Thoracic aorta (tissue), 2 donors: ENCODE measurements at places on chromosomes 12 and 14.

GRCh38 chr14:33432407-33433023 lies 493.8 kb downstream of the NPAS3 start:
- no peak overlapping the region for H3K27ac ChIP-seq
- no peaks in the 10 kb centered on the region for H3K36me3 ChIP-seq
- no peaks in the 10 kb centered on the region for H3K27me3 ChIP-seq

DNA sequence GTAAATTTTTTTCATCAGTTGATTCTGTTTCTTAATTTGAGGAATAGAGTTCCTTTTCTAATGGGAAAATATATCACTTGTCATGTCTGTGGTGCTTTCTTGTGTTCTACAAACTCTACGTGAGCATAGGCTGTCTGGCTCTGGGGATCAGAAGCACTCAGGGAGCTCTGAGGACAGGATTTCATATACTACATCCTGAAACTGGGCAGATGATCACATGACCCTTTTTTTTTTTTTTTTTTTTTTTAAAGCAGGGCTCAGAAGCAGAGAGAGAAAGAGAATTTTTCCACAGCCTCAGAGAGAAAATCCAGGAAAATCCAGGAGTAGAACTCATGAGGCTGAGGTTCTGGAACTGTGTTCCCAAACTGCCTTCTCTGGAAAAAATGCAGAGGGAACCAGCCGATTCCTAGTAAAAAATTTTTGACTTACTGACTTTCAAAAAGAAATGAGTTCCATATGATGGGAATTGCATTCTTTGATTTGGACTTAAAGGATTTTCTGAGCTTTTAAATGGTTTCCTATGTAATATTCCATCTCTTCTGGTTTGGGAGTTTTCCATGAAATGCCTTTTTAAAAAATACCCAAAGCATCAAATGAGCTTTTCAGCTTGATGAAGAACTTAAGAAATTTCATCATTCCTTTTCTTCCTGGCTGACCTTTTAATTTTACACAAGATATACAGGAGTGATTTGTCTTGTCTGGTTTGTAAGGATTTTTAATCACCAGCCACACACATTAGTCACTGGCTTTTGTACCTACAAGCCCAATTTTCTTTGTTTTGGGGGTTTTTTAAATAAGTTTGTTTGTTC lies 183.1 kb upstream of the HIF1A start:
- H3K27me3 ChIP-seq, result no peaks in the 10 kb centered on the region
- H3K4me1 ChIP-seq, result peaks cover 19% of the 10 kb centered on the region
- no peaks in the 10 kb centered on the region for H3K36me3 ChIP-seq
- no peak overlapping the region for H3K4me3 ChIP-seq
- no peak overlapping the region for H3K27ac ChIP-seq
- no peak for DNase-seq

DNA sequence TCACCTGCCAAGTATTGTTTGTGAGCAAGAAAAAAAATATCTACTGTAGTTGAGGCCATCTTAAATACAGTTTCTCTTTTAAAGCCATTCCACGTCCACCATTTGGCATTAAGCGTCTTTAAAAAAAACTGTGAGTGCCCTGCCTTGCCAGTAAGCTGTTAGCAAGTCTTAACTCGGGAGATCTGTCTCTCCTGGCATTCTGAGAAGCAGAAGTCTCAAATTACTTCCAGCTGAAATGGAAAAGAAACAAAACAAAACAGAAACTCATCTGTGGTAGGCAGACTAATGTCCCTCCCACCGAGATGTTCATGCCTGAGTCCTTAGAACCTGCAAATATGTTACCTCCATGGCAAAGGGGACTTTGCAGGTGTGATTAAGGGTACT lies 126.2 kb downstream of the CRADD start:
- no peaks in the 10 kb centered on the region for H3K27me3 ChIP-seq
- H3K36me3 ChIP-seq, result no peaks in the 10 kb centered on the region
- peak overlapping the region; percentile 41 for H3K4me3 ChIP-seq
- H3K27ac ChIP-seq, result peak overlapping the region; percentile 59
- DNase-seq, result no peak

DNA sequence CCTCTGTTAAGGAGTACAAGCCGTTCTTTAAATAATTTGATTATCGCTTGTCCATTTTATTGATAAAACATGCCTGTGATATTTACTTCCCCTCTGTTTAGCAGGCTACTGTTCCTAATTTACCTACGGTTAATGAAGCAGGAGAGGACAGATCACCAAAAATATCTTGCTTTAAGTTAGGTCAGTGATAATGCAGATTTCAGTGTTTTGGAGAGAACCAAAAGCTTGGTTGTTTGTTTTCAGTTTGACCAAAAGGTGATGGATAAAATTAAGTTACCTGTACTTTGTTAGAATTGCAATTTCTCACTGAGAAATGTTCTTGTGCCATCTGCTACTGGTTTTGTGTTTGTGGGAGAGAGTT lies 958 bp downstream of the SPATS2 start:
- no peak overlapping the region for H3K27ac ChIP-seq
- H3K27me3 ChIP-seq, result no peaks in the 10 kb centered on the region
- H3K4me3 ChIP-seq, result peak overlapping the region; percentile 90
- no peak for DNase-seq
- H3K4me1 ChIP-seq, result peaks cover 20% of the 10 kb centered on the region
- peaks cover under 1% of the 10 kb centered on the region for H3K36me3 ChIP-seq

DNA sequence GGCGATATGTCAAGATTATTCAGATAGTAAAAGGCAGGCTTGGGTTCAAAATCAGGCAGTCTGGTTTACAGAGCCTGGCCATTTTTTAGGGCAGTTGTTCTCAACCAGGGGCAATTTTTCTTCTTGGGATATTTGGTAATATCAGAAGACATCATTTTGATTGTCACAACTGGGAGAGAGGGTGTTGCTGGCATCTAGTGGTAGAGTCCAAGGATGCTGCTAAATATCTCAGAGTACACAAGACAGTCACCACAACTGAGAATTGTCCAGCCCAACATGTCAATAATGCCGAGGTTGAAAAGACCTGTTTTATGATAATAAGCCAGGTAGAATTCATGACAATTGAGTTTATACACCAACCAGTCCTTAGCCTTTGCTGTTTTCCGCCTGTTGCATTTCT lies 733.9 kb downstream of the NRXN3 start:
- H3K36me3 ChIP-seq, result no peaks in the 10 kb centered on the region
- DNase-seq, result no peak
- no peak overlapping the region for H3K4me3 ChIP-seq

DNA sequence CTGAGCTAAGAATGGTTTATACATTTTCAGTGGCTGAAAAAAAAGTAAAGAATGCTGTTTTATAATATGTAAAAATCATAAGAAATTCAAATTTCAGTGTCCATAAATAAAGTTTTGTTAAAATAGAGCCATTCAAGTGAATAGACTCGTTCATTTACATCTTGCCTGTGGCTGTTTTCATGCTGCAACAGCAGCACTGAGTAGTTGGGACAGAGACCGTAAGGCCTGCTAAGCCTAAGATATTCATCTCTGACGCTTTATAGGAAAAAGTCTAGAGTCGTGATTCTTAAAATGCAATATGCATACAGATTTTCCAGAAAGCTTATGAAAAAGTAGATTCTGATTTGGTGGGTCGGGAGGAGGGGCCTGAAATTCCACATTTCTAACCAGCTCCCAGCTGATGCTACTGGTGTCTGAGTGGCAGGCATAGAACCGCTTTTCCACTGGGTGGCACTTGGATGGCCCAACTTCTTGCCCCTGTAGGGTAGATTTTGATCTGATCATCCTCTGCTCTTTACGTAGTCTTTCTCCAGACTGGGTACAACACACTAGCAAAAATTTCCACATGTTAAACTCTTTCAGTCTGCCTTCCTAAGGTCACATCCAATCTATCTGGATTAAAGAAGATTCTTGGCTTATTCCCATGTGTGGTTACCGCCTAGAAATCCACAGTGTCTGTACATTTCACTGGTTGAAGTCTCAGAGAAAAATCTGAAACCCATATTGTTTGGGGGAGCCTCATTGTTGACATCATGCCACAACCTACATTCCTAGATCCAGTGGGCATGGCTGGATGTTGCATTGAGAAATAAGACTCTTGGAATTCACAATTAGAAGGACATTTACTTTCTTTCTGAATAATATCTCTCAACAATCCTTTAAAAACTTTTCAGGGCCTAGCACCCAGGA lies 151.2 kb downstream of the C12orf75 start:
- H3K4me1 ChIP-seq, result no peaks in the 10 kb centered on the region
- no peak overlapping the region for H3K4me3 ChIP-seq

DNA sequence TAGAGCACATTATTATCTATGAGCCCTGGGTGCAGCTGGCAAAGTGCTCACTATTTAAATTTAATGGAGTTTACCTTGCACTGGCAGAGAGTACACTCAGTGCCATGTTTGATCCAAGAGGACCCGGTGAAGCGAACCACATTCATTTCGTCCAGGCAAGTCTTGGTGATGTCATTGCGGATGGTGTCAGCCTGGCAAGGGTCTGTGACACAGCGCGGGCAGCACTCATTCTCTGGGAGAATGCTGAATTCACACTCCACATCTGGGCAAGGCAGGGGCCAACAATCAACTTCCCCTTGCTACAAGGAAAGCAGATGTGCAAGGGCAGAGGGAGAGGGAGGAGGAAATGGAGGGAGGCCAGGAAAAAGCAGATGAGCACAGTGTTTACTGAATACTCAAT lies 356.2 kb downstream of the NELL2 start:
- no peak for DNase-seq
- no peak overlapping the region for H3K4me3 ChIP-seq
- no peaks in the 10 kb centered on the region for H3K27me3 ChIP-seq
- H3K27ac ChIP-seq, result no peak overlapping the region
- no peaks in the 10 kb centered on the region for H3K4me1 ChIP-seq
- H3K36me3 ChIP-seq, result no peaks in the 10 kb centered on the region

DNA sequence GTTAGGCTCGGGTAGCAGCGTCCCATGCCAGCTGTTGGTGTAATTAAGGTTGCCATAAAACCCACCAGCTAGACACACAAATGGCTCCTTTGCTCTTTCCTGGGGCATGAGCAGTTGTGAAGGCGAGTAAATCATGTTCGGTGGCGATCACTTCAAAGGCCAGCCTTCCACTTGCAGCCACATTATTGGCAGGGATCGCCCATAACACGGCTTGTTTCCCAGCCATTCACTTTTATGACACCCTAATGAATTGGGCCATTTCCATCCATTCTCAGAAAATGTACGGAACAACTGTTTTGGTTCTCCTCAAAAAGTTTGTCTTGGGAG lies 63.4 kb downstream of the BEGAIN start:
- no peak overlapping the region for H3K4me3 ChIP-seq
- no peak for DNase-seq
- no peaks in the 10 kb centered on the region for H3K27me3 ChIP-seq
- no peaks in the 10 kb centered on the region for H3K4me1 ChIP-seq

DNA sequence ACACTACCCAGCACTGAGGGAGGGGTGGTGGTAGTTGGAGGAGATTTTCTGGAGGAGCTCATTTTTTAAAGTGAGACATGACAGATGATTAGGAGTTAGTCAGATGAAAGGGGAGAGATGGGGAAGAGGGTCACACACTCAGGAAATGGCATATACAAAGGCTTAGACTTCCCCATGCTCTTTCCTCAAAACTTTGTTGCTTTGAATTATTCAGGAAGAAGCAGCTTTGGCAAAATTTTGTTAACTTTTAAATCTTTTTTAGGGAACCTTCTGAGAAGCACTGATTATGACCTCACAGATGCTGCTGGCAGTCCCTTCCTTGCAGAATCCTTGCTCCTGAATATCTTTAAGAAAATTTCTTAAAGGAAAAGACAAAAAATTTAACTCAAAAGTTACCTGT lies 19.8 kb downstream of the ALDH6A1 start:
- H3K36me3 ChIP-seq, result peaks cover 67% of the 10 kb centered on the region
- no peaks in the 10 kb centered on the region for H3K27me3 ChIP-seq
- H3K4me3 ChIP-seq, result no peak overlapping the region
